ENCODE measurements at places on chromosomes 3 and 15.

GRCh38 chr3:133730993-133731392 lies 15.2 kb upstream of the TF start:
- DNase-seq = no peak

- DNase-seq = no peak
Measured at GRCh38 chr3:55243678-55244077, 243.4 kb downstream of the WNT5A start.

- DNase-seq = no peak
Measured at GRCh38 chr15:58770519-58770856, 614 bp upstream of the MINDY2 start.

DNA sequence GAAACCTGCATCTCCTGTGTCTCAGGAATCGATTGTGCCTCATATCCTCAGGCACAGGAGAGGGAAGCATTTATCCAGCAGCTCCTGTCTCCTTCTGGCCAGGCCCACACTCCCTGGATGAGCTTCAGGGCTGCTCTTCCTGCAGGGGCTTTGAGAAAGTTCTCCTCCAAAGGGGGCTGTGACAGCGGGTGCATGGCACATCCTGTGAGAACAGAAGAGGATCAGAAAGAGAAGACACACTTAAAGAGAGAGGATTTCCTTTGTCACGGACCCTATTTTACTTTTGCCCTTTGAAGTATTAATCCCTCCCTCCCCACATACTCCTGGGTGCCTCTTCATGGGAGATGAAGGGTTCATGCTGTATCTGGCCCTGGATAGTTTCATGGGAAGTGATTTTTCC lies 46.0 kb downstream of the MFSD1 start:
- DNase-seq = no peak

GRCh38 chr3:107727102-107727501 lies 204.3 kb downstream of the BBX start:
- no peak for DNase-seq

DNA sequence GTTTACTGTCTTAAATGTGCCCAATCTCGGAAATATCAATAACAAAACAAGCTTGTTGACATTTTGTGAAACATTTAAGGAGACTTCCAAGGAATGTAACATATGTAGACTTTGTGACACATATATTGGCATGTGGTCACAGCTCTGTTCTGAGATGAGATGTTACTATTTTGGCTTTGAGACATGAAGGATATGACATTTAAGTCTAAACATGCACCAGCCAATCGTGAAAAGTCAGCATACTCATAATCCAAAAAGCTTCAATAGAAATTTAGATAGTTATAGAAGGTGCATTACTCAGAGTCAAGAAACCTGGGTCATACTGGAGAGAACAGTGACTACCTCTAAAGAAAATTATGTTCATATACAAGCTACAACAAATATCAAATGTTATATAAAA lies 13.4 kb downstream of the COMMD2 start:
- no peak for DNase-seq

DNA sequence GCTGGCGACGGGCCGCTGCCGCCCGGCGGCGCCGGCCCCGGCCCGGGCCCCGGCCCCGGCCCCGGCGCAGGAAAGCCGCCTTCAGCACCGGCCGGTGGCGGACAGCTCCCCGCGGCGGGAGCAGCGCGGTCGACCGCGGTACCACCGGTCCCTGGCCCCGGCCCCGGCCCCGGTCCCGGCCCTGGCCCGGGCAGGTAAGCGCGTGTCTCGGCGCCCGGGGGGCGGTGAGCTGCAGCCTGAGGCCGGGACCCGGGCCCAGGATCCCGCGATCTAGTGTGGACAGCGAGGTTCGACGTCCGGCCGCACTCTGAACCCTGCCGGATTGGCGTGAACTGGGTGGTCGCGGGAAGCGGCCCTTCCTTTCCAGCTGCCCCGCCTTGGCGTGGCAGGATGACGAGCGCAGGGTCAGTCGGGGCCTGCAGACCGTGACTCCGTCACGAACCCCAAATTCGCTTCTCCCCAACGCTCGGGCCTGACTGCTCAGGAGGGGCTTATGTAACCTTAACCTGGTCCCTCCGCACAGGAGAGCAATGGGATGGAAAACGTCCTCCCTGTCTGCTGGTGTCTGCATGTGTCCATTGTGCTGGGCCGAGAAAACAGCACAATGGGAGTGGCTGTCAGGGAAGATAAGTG lies 472 bp downstream of the BSN start:
- DNase-seq = no peak

DNA sequence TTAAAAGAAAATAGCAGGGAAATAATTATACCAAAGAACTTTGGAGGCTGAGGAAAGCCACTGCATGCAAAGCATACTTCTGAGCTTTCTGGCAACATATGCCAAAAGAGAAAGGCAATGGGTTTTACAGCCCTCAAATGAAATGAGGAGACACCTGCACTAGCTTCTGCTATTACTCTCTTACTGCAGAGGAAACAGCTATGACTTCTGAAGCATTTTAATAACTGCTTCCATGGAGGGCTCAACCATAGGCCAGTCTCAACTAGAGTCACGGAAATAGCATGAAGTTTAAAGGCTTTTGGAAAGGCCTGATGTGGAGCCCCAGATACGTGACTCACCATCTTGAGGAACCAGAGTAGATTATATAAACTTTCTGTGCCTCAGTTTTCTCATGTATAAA lies 114.8 kb downstream of the OXNAD1 start:
- no peak for DNase-seq

Data from C1 segment of cervical spinal cord (tissue), 14 donors.